Activated naive CD8-positive, alpha-beta T cell treated with anti-CD3 and anti-CD28 coated beads for 36 hours (primary cell): ENCODE measurements at places on chromosomes 4 and X. TPM values are rescaled to one million over a fixed set of nuclear protein-coding genes. Genes with fewer than 3 reads are reported as not detected.

SYAP1 gene
- 20.6 TPM for total RNA-seq

AMTN gene
- not detected for total RNA-seq

LUZP4 gene
- not detected for total RNA-seq

SLC4A4 gene
- 0.06 TPM for total RNA-seq

UFSP2 gene
- total RNA-seq = 25.6 TPM

EFNB1 gene
- 4.5 TPM for total RNA-seq

MAGEA2 gene
- total RNA-seq = not detected

NALF2 gene
- total RNA-seq = 0.19 TPM

CYTL1 gene
- total RNA-seq = not detected

DNA sequence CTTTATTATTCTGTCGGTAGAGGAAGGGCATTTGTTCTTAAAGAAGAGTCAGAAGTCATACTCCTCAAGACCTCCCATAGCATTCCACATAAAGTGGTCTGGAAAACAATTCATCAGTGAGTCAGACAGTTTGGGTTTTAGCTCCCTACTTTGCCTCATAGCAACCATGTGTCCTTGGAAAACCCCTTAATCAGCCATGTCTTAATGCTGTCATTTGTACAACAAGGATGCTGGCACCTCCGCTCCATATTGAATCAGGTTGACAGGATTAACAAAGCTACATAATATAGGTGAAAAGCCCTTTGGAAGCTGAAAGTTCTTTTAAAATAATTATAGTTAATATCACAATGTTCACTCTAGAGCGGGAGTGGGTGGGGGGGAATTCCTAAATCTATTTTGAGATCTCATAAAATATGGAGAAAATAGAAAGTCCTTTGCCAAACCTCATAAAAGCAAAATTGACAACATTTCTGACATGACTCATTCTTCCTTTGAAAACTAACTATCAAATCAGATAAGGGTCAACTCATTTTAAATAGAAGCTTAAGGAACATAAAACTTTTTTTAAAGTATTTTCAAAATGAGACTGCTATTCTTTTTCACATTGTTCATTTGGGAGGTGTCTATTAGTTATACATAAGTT lies 37.3 kb upstream of the GUCY1A1 start:
- peaks cover 32% of the 10 kb centered on the region for H3K4me1 ChIP-seq
- peaks cover under 1% of the 10 kb centered on the region for H3K27me3 ChIP-seq
- peak overlapping the region; percentile 47 for H3K27ac ChIP-seq
- no peak for DNase-seq

DNA sequence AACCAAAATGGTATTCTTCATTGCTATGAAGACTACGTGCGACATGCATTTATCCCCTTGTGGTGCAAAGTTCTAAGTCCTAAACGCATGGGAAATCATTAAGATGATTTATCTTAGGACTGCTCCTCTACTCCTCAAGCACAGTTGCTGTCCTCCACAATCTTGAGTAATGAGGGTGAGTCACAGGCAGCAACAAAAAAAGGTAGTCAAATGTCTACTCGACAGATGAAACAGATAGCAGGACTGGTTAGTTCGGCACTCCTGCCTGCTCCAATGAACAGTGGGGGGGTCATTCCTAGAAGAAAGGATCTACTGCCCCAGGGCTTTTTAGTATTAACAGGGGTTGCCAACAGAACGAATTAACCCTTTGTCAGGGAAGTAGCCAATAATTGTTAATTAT lies 233.7 kb upstream of the FGF13 start:
- H3K4me3 ChIP-seq = no peak overlapping the region
- no peaks in the 10 kb centered on the region for H3K4me1 ChIP-seq
- no peaks in the 10 kb centered on the region for H3K27me3 ChIP-seq
- H3K36me3 ChIP-seq = no peaks in the 10 kb centered on the region
- H3K27ac ChIP-seq = no peak overlapping the region

- no peaks in the 10 kb centered on the region for H3K36me3 ChIP-seq
- H3K4me1 ChIP-seq = no peaks in the 10 kb centered on the region
- no peak overlapping the region for H3K27ac ChIP-seq
- DNase-seq = no peak
- H3K4me3 ChIP-seq = no peak overlapping the region
Measured at GRCh38 chr4:1807332-1807777, 14.3 kb downstream of the FGFR3 start.

DNA sequence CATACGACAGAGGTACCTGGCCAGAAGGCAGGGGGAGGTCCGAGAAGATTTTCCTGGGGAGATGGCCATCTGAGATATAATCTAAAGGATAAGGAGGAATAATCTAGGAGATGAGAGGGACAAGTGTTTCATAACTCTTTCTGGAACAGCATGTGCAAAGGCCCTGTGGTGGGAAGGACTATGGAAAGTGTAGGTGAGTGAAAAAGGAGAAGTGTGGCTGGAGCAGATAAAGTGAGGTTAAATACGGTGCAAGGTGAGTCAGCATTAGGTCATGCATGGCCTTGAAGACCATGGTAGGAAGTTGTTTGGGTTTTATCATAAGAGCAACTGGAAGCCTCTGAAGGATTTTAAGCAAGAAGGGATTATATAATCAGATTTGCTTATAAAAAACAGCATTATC lies 34.6 kb upstream of the MTM1 start:
- no peaks in the 10 kb centered on the region for H3K4me1 ChIP-seq
- H3K27ac ChIP-seq = no peak overlapping the region
- no peak overlapping the region for H3K4me3 ChIP-seq
- no peaks in the 10 kb centered on the region for H3K27me3 ChIP-seq

DNA sequence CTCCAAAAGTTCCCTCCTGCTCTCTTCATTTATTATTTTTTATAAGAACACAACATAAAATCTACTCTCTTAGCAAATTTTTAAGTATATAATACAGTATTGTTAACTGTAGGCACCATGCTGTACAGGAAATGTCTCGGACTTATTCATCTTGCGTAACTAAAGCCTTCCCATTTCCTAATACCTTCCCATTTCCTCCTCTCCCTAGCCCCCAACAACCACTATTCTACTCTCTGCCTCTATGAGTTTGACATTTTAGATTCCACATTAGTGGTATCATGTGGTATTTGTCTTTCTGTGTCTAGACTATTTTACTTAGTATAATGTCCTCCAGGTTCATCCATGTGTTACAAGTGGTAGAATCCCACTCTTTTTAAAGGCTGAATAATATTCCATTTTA lies 15.8 kb upstream of the SYTL4 start:
- no peaks in the 10 kb centered on the region for H3K4me1 ChIP-seq
- no peak for DNase-seq
- H3K36me3 ChIP-seq = no peaks in the 10 kb centered on the region
- H3K27ac ChIP-seq = no peak overlapping the region

DNA sequence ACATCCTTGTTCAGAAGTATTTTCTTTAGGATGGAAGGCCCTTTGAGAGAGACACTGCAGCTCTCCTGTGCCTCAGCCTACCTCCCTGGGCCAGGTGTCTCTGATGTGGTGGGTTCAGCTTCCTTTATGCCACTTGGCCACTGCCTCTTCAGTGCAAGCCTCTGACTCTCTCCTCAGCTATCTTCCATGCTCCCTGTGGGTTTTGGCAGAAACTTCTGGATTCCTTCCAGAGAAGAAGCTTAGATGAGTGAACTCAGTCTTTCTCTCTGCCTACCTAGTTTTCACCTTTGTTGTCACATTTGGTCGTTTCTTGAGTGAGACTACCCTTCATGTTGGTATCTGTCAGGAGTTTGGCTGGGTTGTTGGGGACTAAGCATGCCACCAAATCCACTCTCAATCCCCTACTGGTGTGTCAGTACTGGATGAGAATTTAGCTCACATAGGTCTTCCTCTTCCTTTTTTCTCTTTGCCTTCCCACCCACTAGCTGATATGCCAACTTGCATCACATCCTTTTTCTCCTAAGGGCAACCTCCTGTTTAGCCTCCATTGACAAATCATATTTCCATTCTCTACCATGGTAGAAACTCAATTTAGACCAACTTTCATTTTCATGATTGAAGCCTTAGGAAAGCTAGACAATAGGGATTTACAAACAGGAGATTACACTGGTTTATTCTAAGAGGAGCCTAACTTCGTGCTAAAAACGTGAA lies 32.0 kb downstream of the IL15 start:
- no peak for DNase-seq
- no peaks in the 10 kb centered on the region for H3K4me1 ChIP-seq
- no peaks in the 10 kb centered on the region for H3K36me3 ChIP-seq
- no peaks in the 10 kb centered on the region for H3K27me3 ChIP-seq
- H3K27ac ChIP-seq = no peak overlapping the region
- no peak overlapping the region for H3K4me3 ChIP-seq

DNA sequence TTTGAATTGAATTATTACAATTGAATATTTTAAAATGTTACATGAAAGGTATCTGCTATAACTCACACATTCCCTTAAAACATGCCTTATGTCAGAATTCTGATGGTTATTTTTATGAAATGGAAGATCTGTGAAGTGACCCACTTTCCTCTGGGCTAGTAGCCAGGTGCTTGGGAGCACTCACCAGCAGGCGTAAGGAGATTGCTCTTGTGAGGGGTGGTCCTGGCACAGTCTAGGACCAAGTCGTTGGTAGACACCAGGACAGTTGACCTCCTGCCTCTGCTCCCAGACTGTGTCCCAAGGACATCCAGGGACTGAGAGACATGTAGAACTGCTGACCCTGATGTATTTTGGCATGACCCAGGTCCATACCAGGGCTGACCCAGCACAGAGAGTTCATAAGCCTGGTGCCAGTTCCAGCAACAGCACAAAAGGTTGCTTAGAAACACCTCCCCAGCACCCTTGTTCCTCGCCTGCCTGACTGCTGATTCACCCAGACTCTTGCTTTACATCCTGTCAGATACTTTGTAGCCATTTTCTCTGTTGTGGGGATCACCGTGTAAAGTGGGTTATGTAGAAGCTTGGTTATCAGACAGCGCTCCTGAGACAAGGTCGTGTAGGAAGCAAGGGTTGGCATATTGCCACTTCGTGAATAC lies 48.5 kb downstream of the NELFA start:
- no peaks in the 10 kb centered on the region for H3K27me3 ChIP-seq
- H3K27ac ChIP-seq = no peak overlapping the region
- peaks cover 3% of the 10 kb centered on the region for H3K4me1 ChIP-seq
- no peak overlapping the region for H3K4me3 ChIP-seq
- H3K36me3 ChIP-seq = peaks cover 72% of the 10 kb centered on the region
- no peak for DNase-seq

- H3K27me3 ChIP-seq = no peaks in the 10 kb centered on the region
- no peak for DNase-seq
- no peaks in the 10 kb centered on the region for H3K36me3 ChIP-seq
- H3K4me3 ChIP-seq = no peak overlapping the region
- H3K27ac ChIP-seq = no peak overlapping the region
- H3K4me1 ChIP-seq = no peaks in the 10 kb centered on the region
Measured at GRCh38 chr4:147550626-147551246, 66.5 kb upstream of the TMEM184C start.
